ENCODE measurements at places on chromosomes 7 and 10.

- DNase-seq = peak; percentile 90
These were observed 34.7 kb downstream of the MRPS24 start for GRCh38 chr7:43834463-43835251.

- DNase-seq = peak; percentile 8
These were observed 80.0 kb downstream of the C7orf25 start for GRCh38 chr7:42831718-42832522.

GRCh38 chr10:60870803-60871202, 73.2 kb downstream of the RHOBTB1 start:
- DNase-seq = peak; percentile 41

- DNase-seq = no peak
These were observed 57.8 kb downstream of the GAD2 start for GRCh38 chr10:26274391-26274790.

GRCh38 chr10:122740640-122741039, 41.0 kb upstream of the C10orf120 start:
- DNase-seq = no peak

- DNase-seq = no peak
These were observed 12.9 kb downstream of the BHLHA15 start for GRCh38 chr7:98223898-98224700.

GRCh38 chr7:137476937-137477336, 133.4 kb upstream of the PTN start:
- no peak for DNase-seq

DNA sequence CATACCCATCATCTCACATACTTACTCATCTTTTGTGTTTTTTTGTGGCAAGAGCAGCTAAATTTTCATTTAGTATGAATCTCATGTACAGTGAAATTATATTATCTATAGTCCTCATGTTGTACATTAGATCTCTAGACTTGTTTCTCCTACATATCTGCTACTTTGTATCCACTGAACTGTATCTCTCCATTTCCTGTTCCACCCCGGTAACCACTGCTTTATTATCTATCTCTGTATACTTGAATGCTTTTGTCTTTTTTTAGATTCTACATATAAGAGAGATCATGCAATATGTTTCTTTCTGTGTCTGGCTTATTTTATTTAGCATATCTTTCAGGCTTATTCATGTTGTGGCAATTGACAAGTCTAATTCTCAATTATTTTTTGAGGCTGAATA, 125.1 kb downstream of the ANKRD7 start:
- no peak for DNase-seq

GRCh38 chr10:44313761-44314165, 71.1 kb downstream of the CXCL12 start:
- no peak for DNase-seq

DNA sequence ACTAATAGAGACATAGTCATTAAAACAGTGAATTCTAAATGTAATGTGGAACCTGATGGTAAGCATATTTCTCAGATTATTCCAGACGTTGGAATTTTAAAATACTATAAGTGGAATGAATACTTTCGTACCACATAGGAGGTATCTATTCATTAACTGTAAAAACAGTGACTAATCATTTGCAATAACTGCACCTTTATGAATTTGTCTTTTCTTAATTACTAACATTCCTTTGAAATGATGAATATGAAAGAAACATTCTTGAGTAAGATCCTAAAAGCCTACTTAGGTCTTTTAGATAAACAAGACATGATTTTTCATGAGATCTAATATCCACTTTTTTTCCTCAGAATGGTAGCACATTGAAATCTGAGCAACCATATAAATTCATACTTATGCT, 549.0 kb upstream of the LRRN3 start:
- no peak for DNase-seq

DNA sequence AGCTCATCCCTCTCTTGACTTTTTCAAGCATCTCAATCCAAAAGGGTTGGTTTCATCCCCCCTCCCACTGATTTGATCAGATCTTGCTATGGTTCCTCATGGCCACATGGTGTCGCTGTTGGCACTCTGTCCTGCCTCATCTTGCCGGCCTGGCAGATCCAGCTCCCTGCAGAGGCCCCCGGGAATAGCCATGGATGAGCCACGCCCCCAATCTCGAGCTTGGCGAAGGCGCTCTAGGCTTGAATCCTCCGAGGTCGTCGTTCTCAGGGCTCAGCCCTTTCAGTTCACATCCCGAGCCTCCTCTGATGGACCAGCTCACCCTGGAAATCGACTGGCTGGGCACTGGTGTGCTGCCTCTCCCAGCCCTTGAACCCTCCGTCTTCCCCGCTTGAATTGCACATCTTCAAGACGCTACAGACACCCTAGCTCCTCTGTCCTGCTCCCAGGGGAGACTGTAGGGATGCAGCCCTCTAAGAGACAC, 628.7 kb downstream of the TYW1 start:
- DNase-seq = peak; percentile 76

All from OCI-M1 (cell line).